ENCODE measurements at places on chromosomes 1 and 21. TPM values are rescaled to one million over a fixed set of nuclear protein-coding genes. Genes with fewer than 3 reads are reported as not detected.
A peak's percentile ranks its signal among the peaks of the same experiment; 100 is the strongest.

CLCA1 gene
- not detected for total RNA-seq

GPN2 gene
- total RNA-seq, result 45.6 TPM

OR2L8 gene
- not detected for total RNA-seq

SHE gene
- total RNA-seq, result 0.04 TPM

AKT3 gene
- total RNA-seq, result 29.3 TPM

CACNA1E gene
- total RNA-seq, result not detected

CR1 gene
- 0.02 TPM for total RNA-seq

DYNLT5 gene
- total RNA-seq, result not detected

DNA sequence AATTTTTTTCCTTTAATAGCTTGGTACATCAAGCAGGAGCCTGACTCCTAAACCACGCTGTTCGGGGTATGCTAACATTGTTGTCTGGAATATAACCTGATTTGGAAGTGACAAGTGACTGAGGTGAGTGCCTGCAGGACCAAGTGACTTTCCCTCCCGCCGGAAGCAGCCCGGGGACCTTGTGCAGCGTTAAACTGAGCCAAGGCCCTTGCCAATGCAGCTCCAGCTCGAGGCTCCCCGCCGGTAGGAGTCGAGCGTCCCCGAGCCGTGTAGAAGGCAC lies 716 bp upstream of the MTARC1 start:
- no peaks in the 10 kb centered on the region for H3K36me3 ChIP-seq
- H3K4me1 ChIP-seq, result no peaks in the 10 kb centered on the region
- no peak overlapping the region for H3K4me3 ChIP-seq
- H3K27ac ChIP-seq, result no peak overlapping the region
- H3K27me3 ChIP-seq, result peaks cover 39% of the 10 kb centered on the region

GRCh38 chr1:116855773-116856201 lies 53.9 kb upstream of the PTGFRN start:
- no peaks in the 10 kb centered on the region for H3K36me3 ChIP-seq
- peaks cover 23% of the 10 kb centered on the region for H3K4me1 ChIP-seq
- no peaks in the 10 kb centered on the region for H3K27me3 ChIP-seq

- peak overlapping the region; percentile 88 for H3K4me3 ChIP-seq
- DNase-seq, result no peak
- H3K36me3 ChIP-seq, result peaks cover 41% of the 10 kb centered on the region
- peak overlapping the region; percentile 96 for H3K27ac ChIP-seq
These were observed 1.7 kb downstream of the DENND4B start for GRCh38 chr1:153944827-153945117.

GRCh38 chr1:61659061-61659460 lies 65.9 kb downstream of the TM2D1 start:
- no peak for DNase-seq
- no peaks in the 10 kb centered on the region for H3K27me3 ChIP-seq
- H3K27ac ChIP-seq, result no peak overlapping the region
- H3K4me1 ChIP-seq, result no peaks in the 10 kb centered on the region
- H3K36me3 ChIP-seq, result no peaks in the 10 kb centered on the region

DNA sequence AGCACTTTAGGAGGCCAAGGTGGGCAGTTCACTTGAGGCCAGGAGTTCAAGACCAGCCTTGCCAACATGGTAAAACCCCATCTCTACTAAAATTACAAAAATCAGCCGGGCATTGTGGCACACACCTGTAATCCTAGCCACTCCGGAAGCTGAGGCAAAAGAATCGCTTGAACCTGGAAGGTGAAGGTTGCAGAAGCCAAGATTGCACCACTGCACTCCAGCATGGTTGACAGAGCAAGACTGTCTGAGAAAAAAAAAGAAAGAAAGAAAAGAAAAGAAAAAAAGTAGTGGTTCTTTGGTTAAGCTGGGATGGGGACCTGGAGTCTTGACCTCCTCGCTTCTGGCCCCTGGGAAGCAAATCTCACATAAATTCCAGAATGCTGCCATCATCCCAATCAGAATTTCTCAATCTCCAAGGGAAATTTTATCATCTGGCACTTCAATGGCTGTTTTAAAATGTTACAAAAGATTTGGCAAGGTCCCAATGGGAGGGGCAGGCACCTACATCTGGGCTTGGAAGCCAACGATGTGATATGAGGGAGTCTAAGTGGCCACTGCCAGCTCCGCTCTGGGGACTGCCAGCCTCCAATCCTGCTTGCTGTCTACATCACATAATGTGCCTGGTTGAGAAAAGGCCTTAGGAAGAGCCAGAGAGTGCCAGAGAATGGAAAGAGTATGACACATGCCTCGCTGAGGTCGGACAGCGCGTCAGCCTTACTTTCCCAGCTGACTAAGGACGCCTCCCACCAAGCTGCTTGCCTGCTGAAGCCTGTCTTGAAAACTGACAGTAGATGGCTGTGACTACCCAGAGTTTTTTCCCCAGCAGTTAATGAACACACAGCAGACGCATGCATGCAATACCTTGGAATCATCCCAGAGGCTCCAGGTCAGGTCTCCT lies 42.1 kb upstream of the SRP9 start:
- DNase-seq, result no peak
- no peak overlapping the region for H3K27ac ChIP-seq
- H3K4me1 ChIP-seq, result no peaks in the 10 kb centered on the region
- no peaks in the 10 kb centered on the region for H3K27me3 ChIP-seq
- H3K4me3 ChIP-seq, result no peak overlapping the region

DNA sequence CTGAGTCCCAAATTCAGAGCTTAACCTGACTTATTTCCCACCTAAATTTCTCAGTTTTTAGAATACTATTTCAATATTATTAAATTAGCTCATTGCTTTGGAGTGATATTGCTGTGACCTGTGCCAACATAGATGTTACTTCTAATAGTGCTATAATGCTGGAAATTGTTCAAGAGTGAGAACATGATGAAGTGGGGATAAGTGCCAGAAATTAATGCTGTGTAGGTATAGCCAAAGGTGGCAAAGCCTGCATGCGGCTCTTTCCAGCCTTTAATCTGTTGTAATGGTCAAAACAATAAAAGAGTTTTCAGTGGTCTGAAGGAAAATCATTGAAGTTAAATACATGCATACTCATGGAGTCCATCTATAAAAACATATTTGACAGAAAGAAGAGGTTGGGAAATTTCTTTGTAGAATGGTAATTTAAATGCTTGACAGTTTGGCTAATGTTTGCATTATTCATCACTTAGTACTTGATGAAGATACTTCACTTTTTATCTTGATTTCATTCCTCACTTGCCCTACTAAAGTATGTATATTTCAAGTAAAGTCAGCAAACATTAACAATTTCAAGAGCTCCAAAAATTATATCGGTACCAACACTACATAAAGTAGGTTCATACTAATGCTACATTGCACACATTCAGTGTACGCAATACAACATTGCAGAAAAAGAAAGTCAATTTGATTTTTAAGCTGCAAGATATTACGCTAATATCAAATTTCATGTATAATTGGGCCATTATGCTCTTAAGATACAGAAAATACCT lies 82.1 kb downstream of the OLFM3 start:
- no peak overlapping the region for H3K4me3 ChIP-seq
- H3K4me1 ChIP-seq, result no peaks in the 10 kb centered on the region
- no peaks in the 10 kb centered on the region for H3K36me3 ChIP-seq
- H3K27me3 ChIP-seq, result no peaks in the 10 kb centered on the region
- DNase-seq, result no peak

DNA sequence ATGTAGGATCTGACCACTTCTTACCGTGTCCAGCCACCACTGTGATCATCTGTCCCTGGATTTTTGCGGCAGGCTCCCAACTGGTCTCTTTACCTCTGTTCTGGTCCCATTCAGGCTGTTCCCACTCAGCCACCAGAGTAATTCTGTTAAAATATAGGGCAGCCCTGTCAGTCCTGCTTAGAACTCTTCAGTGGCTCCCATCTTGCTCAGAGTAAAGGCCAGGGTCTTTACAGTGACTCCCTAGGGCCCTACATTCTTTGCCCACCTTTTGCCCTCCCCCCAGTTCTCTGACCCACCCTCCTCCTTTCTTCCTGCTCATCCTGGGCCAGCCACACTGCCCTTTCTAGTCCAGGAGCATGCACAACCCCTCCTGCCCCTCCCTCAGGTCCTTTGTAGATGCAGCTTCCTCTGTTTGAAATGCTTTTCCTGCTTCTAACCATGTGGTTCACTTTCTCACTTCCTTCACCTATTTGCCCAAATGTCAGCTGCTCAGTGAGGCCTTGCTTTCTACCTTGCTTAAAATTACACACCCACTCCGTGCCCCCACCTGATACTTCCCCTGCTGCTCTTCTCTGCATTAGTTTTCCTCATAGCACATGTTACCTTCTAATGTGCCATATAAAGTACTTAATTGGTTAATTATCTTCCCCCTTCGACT lies 7.8 kb downstream of the UBIAD1 start:
- peak overlapping the region; percentile 90 for H3K27ac ChIP-seq
- H3K27me3 ChIP-seq, result no peaks in the 10 kb centered on the region
- DNase-seq, result no peak

GRCh38 chr1:26293911-26294463 lies 12.4 kb downstream of the UBXN11 start:
- no peaks in the 10 kb centered on the region for H3K27me3 ChIP-seq
- no peak overlapping the region for H3K4me3 ChIP-seq
- DNase-seq, result no peak
- peaks cover 7% of the 10 kb centered on the region for H3K36me3 ChIP-seq

GRCh38 chr1:25701030-25701785 lies 84.6 kb downstream of the MAN1C1 start:
- no peaks in the 10 kb centered on the region for H3K27me3 ChIP-seq
- H3K36me3 ChIP-seq, result no peaks in the 10 kb centered on the region
- no peak overlapping the region for H3K4me3 ChIP-seq
- no peak for DNase-seq
- peaks cover 56% of the 10 kb centered on the region for H3K4me1 ChIP-seq
- no peak overlapping the region for H3K27ac ChIP-seq

- no peak for DNase-seq
- H3K36me3 ChIP-seq, result no peaks in the 10 kb centered on the region
- no peak overlapping the region for H3K27ac ChIP-seq
These were observed 157.2 kb downstream of the KAZN start for GRCh38 chr1:14755518-14756252.

DNA sequence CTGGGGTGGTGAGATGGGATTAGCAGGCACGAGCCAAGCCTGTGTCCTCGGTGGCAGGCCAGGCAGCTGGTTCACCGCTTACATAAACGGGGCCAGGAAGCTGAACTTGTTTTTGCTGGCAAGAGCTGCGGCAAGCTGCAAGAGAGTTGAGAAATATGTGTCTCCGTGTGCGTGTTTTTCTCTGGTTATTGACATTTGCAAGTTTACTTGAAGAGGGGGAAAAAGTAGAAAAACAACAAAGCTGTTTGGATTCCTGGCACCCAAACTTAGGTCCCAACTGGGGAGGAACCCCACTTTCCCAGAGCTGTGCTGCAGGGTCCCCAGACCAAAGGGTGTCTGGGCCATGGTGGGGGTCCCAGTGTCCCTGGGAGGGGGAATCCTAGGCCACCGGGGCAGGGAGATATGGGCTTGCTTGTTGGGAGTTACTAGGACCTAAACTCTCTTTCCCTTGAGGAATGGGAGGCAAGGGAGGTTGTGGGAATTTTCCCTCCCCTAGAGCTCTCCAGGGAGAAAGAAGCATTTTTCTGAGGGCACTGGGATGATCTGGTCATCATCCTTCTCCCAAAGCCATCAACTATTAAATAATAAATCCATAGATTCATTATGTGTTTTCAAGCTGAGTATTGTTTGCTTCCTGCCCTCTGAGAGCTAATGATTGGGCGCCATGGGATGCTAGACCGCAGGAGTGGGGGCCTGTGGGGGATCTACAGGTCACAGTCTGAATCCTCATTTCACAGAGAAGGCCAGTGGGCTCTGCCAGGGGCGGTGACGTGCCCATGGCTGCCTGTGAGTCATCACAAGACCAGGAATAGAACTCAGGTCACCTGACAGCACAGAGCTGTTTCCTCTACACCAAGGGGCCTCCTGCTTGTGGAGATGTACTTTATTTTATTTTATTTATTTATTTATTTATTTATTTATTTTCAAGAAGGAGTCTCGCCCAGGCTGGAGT lies 14.8 kb downstream of the IL6R start:
- no peaks in the 10 kb centered on the region for H3K36me3 ChIP-seq
- H3K4me3 ChIP-seq, result peak overlapping the region; percentile 61
- DNase-seq, result peak; percentile 80
- H3K27me3 ChIP-seq, result no peaks in the 10 kb centered on the region
- peaks cover 89% of the 10 kb centered on the region for H3K4me1 ChIP-seq

- no peak overlapping the region for H3K4me3 ChIP-seq
- no peaks in the 10 kb centered on the region for H3K4me1 ChIP-seq
- H3K27me3 ChIP-seq, result peaks cover 2% of the 10 kb centered on the region
- H3K36me3 ChIP-seq, result peaks cover 2% of the 10 kb centered on the region
These were observed 60.5 kb downstream of the CAPN9 start for GRCh38 chr1:230807561-230808280.

DNA sequence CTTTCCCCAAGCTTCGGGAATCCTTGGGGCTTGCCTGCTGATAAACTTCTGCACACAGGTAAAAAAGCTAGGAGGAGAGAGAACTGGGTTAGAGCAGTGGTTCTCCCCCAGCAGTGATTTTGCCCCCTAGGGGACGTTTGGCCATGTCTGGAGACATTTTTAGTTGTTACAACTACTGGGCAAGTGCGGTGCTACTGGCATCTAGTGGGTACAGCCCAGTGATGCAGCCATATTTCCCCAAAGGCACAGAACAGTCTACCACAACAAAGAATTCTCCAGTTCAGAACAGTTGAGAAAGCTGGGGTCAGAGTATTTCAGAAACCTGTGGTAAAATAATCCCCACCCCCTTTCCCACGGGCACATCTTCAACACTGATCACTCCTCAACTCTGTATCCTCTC lies 41.3 kb downstream of the LRRC71 start:
- DNase-seq, result peak; percentile 67
- no peak overlapping the region for H3K27ac ChIP-seq
- peaks cover 33% of the 10 kb centered on the region for H3K4me1 ChIP-seq
- H3K36me3 ChIP-seq, result no peaks in the 10 kb centered on the region

GRCh38 chr1:116076831-116077230 lies 34.4 kb upstream of the MAB21L3 start:
- no peak overlapping the region for H3K27ac ChIP-seq
- no peak overlapping the region for H3K4me3 ChIP-seq
- H3K4me1 ChIP-seq, result no peaks in the 10 kb centered on the region

Measured in activated CD4-positive, alpha-beta T cell treated with anti-CD3 and anti-CD28 coated beads for 36 hours (primary cell).